ENCODE measurements at places on chromosomes 3 and 15.

- no peak for DNase-seq
These were observed 1.0 kb downstream of the PDE12 start for GRCh38 chr3:57557085-57557537.

DNA sequence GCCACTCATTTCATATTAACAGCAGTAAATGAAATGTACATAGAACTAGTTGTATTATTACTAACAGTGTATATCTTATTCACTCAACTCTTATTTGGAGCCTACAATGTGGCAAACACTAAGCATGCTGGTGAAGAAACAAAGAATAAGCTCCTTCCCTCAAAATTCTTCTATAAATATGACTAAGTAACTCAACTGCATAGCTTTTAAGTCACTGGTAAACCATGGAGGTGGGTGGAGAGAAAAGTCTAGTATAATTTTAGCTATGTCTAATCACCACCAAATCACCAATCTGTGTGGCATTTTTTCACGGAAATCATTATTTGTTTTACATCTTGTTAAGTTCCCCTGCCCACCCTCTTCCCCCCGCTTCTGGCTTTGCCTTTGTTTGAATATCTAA, 17.5 kb downstream of the COPS2 start:
- no peak for DNase-seq

GRCh38 chr3:43779850-43780249, 89.1 kb downstream of the ABHD5 start:
- DNase-seq, result no peak

GRCh38 chr3:149971403-149972075, 844 bp upstream of the PFN2 start:
- DNase-seq, result peak; percentile 84

GRCh38 chr15:67389975-67390374, 131.0 kb upstream of the C15orf61 start:
- no peak for DNase-seq

DNA sequence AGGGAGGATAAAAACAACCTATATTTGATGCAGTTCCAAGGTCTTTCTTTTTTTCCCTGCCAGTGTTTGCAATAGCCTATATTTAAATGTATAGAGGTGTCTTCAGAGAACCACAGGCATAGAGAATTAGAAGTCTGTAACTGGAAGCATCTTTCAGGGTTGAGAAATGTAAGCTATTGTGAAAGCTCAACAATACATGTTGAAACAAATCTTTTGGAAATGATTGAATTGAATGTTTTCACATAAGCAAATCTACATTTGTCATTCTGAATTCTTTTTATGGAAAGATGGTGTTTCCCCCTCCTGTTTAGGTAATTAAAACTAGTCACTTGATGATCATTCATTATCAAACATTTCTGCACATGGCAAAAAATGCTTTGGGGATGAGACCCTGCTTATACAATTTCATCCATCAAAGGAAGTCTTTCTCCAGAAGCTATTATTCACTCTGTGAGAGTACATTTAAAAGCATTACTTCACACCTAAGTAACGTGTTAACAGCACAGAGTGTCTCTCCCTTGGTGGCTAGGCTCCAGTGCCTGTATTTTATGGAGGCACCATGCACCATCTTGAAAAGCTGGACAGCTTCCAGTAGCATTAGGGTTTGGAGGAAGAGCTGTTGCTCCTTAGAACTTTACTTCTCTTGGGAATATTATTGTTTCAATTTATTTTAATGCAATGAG, 406.2 kb downstream of the LSAMP start:
- DNase-seq, result no peak

- peak; percentile 8 for DNase-seq
These were observed 412.0 kb downstream of the FHIT start for GRCh38 chr3:60839246-60839645.

DNA sequence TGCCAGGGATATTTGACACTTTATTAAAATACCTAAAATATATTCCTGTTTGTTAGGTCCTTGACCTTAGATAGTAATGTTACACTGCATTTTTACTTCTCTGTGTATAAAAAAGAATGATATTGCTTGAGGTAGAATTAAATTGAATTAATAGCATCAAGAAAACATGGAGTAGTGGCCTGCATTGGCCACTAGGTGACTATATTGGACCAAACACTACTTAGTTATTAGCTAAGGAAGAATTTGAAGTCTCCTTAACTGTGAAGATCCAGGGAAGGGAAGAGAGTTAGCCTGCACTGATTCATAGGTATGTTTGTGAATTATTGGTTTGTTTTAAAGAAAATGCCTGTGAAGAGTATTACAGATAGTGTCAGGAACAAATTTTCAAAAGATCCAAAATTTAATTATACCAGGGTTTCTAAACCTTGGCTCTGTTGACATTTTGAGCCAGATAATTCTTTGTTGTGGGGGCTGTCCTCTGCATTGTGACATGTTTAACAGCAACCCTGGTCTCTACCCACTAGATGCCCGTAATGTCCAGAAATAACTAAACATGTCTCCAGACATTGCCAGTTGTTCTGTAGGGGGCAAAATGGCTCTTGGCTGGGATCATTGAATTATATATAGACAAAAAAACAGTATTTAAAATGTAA, 103.6 kb upstream of the THSD4 start:
- DNase-seq, result peak; percentile 19

DNA sequence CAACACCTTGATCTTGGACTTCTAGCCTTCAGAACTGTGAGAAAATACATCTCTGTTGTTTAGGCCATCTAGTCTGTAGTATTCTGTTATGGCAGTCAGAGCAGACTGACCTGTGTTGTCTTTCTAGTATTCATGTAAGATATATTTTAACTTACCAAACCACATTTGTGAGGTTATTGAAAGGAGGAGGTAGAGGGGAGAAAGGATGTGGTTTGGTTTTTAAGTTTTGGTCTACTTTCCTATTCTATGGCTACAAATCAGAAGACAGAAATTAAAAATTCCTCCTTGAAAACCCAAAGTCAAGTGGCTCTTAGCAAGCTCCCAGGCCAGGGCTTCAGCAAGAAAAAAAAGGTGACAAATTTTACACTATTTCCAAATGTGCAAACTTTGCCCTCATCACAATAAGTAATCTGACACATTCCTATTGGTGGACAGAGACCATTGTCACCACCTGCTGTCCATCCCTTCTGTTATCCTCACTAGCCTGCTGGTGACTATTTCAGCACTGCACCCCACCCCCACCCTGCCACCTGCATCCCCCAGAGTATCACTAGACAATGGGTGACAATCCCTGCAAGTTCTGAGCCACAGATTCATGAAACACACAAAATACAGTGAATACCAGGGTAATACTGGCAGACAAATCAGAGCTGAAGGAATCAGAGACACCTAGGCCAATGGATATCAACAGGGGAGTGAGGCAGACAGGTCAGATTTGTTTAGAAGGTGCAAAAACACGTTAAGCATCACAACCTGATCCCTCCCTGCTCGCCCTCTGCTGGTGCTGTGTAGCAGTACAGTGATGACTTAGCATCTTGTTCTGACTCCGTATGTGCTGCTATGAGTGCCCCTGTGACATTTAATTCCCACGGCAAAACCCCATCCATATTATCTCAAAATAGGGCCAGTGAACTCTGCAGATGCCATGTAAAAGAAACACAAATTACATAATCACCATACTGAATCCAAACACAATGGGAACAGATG, 79.0 kb upstream of the DCLK3 start:
- DNase-seq, result no peak

DNA sequence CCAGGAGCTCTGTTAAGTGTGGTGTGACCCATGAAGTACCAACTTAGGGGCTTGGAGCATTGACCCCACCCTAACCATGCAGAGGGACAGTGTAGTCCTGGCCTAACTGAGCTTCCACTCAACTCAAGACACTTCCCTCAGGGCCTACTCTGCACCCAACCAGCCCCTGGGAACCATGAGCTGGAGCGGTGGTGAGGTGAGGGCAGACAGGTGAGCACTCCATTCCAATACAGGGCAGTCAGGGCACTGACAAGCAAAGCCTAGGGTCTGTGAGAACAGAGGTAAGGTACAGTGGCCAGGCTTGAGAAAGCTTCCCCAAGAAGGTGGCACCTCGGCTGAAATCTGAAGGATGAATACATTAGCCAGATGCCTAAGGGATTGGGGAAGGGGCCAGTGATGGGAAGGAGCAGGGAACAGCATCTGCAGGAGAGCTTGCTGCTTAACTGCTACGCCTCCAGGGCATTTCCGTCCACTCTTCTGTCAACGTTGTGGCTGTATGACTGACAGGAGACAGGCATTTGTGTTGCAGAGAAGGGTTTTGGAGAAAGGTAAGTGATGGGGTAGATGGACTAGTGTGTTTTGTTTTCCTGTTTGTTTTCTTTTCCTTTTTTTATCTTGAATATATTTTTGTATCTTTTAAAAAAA, 243.5 kb upstream of the TRIM42 start:
- DNase-seq, result no peak

DNA sequence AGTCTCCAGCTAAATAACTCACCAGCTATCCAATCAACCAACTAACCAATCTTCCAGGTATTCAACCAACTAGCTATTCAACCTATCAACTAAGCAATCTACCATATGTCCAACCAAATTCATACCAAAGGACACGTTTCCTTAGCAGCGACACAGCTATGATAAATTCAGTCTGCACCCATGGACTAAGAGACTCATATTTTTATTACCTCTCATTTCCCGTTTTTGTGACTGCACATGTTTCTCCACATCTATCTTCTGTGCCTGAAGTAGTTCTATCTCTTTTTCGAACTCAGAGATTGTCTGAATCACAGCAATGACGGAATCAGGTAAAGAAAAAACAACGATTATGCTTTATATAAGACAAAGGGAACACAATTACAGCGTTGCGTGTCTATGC, 34.0 kb upstream of the GNB5 start:
- no peak for DNase-seq

GRCh38 chr3:191761906-191762305, 300.9 kb downstream of the PYDC2 start:
- no peak for DNase-seq

GRCh38 chr3:30886888-30887287, 7.6 kb downstream of the GADL1 start:
- no peak for DNase-seq

DNA sequence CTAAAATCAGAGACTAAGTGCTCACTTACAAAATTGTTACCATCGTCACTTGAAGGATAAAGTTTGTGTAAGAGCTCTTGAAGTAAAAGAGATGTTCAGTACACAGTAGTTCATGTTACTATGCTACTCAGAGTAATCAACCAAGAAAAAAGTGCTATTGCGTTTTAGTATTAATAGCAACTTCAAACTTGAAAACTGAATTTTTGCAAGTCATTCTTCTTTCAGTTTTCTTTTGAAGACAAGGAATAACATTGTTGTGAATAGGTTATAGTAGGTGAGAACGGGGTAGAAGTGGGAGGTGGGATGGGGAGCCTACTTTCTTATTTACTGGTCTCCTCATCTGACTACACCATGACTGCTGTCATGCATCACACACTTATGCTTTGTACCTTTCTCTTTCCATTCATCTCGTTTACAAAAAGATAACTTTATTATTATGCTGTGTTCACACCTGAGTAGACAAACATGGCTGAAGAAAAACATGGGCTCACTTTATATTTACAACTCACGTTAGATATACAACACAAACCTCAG, 39.3 kb upstream of the P3H2 start:
- DNase-seq, result no peak

- DNase-seq, result no peak
These were observed 121.2 kb upstream of the NAALADL2 start for GRCh38 chr3:174737966-174738365.

GRCh38 chr3:126912027-126912422, 70.9 kb upstream of the PLXNA1 start:
- no peak for DNase-seq

- DNase-seq, result no peak
These were observed 27.1 kb downstream of the CCNB2 start for GRCh38 chr15:59131969-59132562.

- DNase-seq, result no peak
These were observed 19.9 kb upstream of the LRRC58 start for GRCh38 chr3:120369037-120369467.

- DNase-seq, result no peak
These were observed 67.2 kb downstream of the RPL39L start for GRCh38 chr3:187072102-187072501.

DNA sequence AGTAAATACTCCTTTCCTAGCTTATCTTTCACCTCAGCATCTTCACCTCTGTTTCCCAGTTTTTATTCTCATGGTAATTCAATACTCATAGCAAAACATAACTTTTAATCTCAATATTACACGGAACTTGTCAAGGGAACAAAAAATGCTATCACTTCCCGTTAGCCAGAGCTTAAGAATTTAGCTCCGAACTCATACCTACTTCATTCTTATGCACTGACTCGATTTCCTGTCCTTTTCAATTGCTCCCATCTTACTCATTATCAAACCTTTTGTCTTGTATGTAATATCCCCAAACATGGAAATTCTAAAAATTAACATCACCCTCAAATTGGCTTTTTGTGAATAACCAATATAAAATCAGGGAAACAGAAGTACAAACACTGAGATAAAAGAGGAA, 28.2 kb downstream of the MYEF2 start:
- DNase-seq, result no peak

DNA sequence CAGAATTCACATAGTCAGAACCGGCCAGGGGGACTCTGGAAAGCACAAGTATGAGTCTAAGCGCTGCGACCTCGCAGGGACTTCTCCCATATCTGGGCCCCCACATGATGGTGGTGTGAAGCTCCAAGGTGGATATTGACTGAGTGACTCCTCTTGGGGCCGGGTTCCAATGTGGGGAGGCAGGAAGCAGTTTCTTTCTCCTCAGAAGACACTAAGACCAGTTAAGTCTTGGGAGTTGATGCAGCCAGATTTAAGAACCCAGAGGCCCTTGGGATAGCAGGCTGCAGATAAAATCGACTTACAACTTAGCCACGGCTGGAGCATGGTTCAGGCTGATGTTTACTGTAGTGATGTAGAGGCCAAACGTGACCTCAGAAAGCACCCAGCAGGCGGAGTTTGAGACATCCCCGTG, 55.4 kb upstream of the KLF13 start:
- no peak for DNase-seq

DNA sequence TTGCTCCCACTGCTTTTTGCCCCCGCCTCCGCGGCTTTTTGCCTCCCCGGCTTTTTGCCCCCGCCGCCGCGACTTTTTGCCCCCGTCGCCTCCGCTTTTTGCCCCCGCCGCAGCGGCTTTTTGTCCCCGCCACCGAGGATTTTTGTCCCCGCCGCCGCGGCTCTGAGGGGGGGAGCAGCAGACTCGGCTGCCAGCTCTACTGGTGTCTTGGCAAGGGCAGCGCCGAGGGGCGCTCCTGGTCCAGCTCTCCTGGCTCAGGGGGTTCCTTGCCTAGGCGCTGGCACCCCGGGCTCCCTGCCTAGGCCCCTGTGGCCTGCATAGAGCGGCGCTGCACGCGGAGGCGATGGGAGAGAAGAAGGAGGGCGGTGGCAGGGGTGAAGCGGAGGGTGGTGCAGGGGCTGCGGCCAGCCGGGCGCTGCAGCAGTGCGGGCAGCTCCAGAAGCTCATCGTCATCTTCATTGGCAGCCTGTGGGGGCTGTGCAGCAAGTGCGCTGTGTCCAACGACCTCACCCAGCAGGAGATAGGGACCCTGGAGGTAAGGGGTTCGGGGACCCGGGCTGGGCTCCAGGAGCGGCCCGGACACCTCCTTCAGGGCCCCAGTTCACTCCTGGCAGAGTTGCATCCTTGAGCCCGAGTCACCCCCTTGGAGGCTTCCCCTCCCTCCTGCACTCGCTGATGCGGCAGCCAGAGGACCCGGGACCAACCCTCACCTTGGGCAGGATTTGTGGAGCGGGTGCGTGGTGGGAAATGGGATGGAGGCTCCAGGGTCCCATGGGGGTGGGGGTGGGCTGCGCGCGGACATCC, 642.4 kb downstream of the GOLGA6L6 start:
- DNase-seq, result no peak

Measured in renal cortex interstitium (tissue), 15 donors.